ENCODE measurements at places on chromosomes 4 and X.

DNA sequence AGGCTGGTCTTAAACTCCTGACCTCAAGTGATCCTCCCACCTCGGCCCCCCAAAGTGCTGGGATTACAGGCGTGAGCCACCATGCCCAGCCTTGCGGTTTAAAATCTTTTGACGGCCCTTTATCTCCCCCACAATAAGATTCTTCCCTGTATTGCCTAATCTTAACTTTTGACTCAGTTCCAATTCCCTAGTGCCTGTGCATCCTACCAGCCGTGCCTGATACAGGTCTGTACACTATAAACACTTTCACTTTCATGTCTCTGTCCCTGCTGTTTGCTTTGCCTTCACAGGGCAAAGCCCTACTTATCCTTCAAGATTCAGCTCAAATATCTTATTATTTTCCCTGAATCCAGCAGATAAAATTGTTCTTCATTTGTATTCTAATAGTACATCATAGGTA lies 74.6 kb downstream of the WDR44 start:
- peak; percentile 67 for DNase-seq

GRCh38 chrX:11334165-11334564 lies 41.0 kb downstream of the AMELX start:
- peak; percentile 20 for DNase-seq

DNA sequence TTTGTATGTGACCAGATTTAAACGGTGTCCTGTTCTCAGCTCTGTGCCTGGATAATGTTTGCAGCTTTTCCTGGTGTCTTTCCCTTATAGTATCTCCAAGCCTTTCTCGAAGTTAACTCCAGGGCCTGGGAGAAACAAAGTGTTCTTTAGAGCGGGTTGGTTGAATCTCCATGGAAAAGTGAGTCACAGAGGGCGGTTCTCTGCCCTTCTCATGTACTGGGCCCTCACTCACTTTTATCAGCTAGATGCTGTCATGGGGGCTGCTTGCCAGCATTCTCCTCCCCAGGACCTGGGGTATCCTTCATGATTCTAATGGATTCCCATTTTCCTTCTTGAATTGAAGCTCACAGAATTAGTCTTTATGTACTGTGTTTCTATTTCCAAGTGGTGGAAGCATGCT lies 46.1 kb upstream of the MAGEC2 start:
- DNase-seq: no peak

DNA sequence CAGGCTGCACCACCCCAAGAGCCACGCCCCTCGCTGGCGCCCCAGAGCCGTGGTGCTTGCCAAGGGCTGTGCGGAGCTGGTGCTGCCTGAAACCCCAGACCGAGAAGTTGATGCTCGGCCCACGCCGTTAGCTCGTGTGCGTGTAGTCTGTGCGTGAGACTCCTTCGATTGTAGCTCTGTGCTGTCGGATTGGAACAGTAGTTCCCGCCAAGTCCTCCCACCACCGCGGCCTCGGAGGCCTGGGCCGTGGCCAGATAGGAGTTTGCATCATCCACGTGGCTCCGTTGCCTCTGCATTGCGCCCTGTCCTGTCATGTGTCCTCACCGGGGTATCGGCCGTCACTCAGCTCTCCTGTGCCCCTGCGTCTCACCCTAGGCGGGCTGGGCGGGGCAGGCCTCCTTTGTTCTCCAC lies 24.2 kb downstream of the TNIP2 start:
- peak; percentile 21 for DNase-seq

DNA sequence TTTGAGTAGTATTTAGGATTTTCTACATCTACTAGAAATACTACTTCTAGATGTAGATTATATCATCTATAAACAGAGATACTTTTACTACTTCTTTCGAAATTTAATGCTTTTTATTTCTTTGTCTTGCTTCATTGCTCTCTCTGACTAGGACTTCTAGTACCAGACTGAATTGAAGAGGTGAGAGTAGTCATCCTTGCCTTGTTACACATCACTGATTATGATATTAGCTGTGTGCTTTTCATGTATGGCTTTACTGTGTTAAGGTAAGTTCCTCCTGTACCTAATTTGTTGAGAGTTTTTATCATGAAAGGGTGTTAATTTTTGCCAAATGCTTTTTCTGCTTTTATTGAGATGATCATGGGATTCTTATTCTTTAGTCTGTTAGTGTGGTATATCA lies 19.6 kb upstream of the IL2 start:
- DNase-seq: no peak

GRCh38 chrX:3820167-3820566 lies 106.7 kb upstream of the PRKX start:
- peak; percentile 77 for DNase-seq

- peak; percentile 87 for DNase-seq
Measured at GRCh38 chrX:129875669-129876068, 30.3 kb upstream of the UTP14A start.

DNA sequence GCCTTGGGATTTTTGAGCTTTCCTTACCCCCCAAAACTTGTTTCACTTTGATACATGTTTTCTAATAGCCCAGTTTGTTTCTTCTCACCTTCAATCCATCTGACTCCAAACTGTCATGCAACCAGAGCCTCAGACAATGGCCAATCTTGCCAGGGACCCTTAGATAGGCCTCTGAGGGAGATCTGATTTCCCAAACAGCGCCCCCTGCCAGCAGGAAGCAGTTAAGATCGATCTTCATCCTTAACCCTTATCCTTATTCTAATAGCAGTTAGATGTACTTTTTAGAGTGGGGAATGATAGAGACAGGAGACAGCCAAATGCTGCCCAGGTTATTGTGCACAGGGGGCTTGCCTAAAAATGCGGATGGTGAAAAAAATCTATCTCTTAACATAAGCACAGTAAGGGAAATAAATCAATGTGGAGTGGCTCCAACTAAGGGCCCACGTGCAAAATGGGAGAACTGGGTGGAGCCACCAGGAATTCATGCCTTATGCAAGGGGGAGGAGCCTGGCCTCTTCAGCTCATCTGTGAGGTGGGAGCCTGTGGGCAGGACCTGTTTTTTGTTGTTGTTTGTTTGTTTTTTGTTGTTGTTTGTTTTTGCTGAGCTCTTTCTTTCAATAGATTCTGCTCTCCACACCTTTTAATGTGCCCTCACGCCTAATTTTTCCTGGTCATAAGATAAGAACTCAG lies 833.6 kb upstream of the AGA start:
- DNase-seq: no peak

DNA sequence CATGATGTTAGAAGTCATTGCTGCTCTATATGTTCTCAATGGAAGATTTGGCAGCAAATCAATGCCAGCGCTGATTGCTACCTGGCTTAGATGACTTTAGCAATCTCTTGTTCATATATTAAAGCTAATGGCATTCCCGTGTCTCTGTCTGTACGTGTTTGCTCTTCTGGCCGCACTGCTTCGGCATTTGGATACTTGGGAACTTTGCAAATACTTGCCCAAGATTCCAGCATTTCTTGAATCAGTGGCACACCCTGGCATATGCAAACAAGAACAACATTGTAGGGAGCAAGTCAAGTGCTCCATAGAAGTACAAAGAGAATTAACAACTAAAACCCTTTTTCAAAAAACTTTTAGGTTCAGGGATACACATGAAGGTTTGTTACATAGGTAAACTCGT lies 128.9 kb upstream of the TMEM164 start:
- DNase-seq: no peak

GRCh38 chr4:36351082-36351666 lies 69.8 kb downstream of the DTHD1 start:
- peak; percentile 28 for DNase-seq

- no peak for DNase-seq
Measured at GRCh38 chr4:139971111-139971510, 182.9 kb downstream of the MAML3 start.

GRCh38 chr4:2570551-2571222 lies 34.2 kb downstream of the FAM193A start:
- DNase-seq: no peak

DNA sequence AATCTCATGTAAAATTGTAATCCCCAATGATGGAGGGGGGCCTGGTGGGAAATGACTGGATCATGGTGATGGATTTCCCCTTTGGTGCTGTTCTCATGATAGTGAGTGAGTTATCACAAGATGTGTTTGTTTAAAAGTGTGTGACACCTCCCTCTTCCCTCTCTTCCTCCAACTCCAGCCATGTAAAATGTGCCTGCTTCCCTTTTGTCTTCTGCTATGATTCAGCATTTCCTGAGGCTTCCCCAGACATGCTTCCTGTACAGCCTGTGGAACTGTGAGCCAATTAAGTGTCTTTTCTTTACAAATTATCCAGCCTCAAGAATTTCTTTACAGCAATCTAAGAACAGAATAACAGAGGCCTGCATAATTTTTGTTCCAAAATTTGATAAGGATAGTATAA lies 85.2 kb downstream of the ANAPC10 start:
- DNase-seq: peak; percentile 67

DNA sequence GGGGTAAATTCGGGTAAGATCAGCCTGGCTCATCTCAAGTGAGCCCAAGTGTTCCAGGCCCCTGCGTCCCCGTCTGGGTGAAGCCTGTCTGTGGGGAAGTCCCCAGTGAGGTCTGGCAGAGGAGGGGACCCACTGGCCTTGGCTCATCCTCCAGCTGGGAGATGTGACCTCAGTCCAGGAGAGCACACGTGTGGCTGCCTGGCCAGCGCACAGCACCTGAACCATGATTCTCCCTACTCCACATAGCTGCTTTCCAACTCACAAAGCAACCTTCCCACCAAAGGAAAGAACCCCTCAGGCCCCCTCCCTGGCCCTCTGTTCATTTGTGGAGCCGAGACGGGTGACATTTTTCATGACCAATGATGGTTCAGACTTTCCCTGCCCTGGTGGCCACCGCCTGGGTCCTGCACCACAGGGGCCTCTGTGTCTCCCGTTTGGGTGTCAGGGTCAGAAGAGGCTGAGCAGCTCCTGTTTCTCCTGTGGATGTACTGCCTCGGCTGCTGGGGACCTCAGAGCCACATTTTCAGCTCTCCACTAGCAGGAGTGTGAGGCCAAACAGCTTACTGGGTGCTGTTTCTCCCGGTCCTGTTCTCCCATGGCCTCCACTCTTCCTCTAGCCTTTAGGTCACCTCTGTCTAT lies 111.4 kb downstream of the CPZ start:
- DNase-seq: no peak

GRCh38 chrX:103927030-103927429 lies 35.4 kb upstream of the TMSB15B start:
- no peak for DNase-seq

DNA sequence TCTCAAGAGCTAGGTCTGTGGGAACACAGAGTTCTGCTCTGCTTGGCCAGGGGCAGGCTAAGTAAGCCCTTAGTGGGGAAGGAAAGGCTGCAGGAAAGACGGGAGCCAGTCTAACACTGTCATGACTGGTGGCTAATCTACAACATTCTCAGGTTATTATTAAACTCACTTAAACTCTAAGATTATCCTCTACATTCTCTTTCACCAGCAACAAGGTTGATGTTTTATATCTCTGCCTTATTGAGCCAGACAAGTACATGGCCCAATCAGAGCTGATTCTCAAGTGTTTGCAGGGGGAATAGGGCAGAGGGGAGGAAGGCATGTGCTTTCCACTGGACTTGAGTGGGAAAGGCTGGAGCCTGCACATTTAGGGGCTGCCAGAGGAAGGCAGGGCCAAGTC lies 50.9 kb upstream of the FAM241A start:
- DNase-seq: no peak

DNA sequence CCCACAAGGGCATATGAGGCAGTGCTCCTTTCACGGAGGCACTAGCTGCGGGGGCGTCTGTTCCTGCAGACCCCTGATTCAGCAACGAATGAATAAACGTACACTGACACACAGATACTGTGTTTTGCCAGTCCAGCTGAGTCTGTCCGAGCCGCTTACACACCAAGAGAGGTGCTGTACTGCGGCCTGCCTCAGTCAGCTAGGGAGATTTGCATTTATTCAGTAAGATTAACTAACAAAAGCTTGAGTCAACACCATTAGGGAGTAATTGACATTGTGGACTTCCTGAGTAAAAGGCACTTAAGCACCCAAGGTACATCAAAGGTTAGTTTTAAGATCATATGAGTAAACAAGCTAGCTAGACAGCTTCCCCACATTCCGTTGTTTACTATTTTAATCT lies 31.0 kb upstream of the BEX4 start:
- no peak for DNase-seq

- no peak for DNase-seq
Measured at GRCh38 chr4:10173754-10174749, 57.5 kb upstream of the WDR1 start.

DNA sequence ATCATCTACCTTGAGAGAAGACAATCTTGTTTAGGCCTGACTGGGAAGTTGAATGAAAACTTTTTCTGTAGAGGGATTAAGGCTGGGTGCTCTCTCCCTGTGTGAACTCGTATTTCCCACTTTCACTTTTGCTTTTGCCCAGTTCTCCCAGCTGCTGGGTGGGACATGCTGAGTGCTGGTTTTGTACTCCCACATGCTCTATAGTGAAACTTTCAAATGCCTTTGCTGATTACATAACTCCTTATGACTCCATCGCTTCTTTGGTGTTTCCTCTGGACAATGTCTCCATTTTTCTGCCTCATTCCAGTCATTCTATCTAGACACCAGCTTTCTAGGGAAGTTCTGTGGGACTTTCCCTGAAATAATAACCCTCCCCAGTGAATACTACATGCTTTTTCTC lies 100.5 kb downstream of the CLNK start:
- DNase-seq: peak; percentile 76

DNA sequence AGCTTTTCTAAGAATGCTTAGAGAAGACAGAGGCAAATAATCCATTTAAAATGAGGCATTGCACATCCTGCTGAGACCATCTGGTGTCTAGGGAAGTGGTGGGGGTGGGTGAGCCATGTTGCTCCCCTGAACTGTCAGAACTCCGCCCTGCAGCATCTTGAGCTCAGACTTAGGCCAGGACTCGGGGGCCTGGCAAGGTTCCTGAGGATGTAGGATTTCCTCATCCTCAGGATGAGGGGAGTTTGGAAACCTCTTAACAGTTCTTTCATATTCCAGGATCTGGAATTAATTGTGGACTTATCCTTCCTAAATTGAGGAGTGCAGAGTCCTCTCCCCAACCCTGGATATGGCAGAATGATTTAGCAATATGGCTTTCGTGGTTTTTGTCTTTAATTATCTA lies 6.6 kb downstream of the TLL1 start:
- DNase-seq: peak; percentile 50

- peak; percentile 100 for DNase-seq
Measured at GRCh38 chr4:14856062-14856933, 146.0 kb upstream of the CPEB2 start.

- DNase-seq: peak; percentile 50
Measured at GRCh38 chr4:155572106-155572703, 94.4 kb upstream of the GUCY1A1 start.

DNA sequence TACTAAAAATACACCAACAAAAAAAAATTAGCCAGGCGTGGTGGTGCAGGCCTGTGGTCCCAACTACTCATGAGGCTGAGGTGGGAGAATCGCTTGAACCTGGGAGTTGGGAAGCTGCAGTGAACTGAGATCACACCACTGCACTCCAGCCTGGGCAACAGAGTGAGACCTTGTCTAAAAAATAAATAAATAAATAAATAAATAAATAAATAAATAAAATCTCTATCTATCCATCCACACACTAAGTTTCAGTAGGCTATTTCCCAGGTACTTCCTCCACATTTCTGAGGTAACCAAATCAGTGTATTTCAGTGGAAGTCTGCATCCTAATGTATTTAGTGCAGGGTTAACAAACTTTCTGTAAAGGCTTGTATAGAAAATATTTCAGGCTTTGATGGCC lies 10.9 kb downstream of the ABRAXAS1 start:
- no peak for DNase-seq

Data from fibroblast of mammary gland (primary cell).